Central memory CD8-positive, alpha-beta T cell (primary cell): ENCODE measurements at places on chromosomes 2 and 18.

DNA sequence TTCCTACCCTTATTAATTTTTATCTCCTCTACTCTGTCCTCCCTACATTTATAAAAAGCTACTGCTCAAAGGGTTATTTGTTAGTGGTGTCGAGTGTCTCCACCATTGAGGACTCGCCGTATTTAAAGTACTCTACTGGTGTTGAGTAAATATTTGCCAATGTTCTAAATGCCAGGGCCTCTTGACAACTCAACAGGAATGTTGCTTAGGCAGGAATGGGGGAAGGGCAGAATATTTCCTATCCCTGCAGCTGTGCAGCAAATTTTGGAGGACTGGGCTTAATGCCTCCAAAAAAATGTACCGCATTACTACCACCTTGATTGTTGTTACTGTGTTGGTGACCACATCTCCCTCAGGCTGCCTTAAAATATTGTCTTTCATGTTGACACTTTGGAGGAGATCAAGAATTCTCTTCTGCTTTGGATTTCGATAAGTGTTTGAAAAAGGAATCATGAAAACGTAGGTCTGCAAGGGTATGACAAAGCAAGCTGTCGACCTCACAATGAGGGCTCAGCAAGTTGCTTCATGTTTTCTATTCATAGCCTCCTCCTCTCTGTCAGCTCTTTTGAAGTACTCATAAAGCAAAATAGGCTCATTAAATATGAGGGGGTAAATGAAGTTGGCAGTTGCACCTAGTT is 84.3 kb downstream of the EFEMP1 start:
- DNase-seq = no peak
- H3K27me3 ChIP-seq = no peaks in the 10 kb centered on the region
- no peak overlapping the region for H3K27ac ChIP-seq
- H3K4me1 ChIP-seq = no peaks in the 10 kb centered on the region
- H3K36me3 ChIP-seq = no peaks in the 10 kb centered on the region

GRCh38 chr18:68893354-68893753 is 95.5 kb downstream of the CCDC102B start:
- no peaks in the 10 kb centered on the region for H3K36me3 ChIP-seq
- H3K27me3 ChIP-seq = no peaks in the 10 kb centered on the region
- DNase-seq = no peak
- no peaks in the 10 kb centered on the region for H3K4me1 ChIP-seq
- no peak overlapping the region for H3K4me3 ChIP-seq
- H3K27ac ChIP-seq = no peak overlapping the region

DNA sequence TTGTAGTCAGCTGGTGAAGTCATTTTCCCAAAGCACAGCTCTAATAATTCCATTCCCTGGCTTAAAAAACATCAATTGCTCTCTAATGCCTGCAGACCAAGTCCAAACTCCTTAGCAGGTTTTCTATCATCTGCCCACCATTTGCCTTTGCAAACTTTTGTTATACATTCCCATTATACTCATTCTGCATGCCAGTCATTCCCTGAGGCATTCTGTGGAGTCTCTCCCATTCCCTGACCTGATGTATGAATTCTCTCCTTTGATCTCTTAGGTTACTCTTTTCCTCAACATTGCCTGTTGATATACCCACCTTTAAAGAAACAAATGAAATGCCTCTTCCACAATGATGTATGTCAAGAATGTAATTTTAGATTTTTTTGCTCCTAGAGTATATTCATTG is 852.0 kb upstream of the FSHR start:
- no peaks in the 10 kb centered on the region for H3K4me1 ChIP-seq
- no peaks in the 10 kb centered on the region for H3K27me3 ChIP-seq
- no peak overlapping the region for H3K27ac ChIP-seq
- H3K36me3 ChIP-seq = no peaks in the 10 kb centered on the region

DNA sequence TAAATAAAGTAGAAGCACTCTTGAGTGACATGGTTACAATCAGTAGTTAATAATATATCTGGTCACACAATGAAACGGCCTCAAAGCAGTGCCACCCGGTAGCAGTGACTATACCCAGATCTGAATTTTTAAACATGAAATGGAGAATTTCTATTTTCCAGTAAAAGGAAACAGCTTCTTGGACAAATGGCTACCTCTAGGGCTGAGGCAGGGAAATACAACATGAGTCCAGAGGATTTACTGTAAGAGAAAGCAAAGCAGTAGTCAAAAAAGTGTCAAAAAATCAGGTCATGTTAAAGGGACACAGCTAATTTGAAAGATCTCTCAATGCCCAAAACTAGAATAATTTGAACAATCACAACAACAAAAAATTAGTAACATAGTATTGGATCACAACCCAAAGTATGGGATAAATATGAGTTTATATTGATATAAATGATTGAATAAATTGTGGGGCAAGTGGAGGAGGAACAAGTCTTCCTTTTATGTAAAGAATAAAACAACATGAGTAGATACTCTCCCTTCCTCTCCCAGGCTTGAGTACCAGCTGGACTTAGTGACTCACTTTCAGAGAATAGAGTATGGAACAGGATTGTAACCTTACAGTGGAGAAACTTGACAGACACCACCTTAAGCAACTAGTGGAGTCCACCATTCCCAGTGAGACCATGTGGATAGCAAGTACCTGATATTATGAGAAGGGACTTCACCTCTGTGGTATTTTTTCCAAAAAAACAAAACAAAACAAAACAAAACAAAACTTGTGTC is 180.8 kb downstream of the MBD2 start:
- H3K27me3 ChIP-seq = peaks cover 45% of the 10 kb centered on the region
- H3K4me3 ChIP-seq = no peak overlapping the region
- H3K27ac ChIP-seq = no peak overlapping the region

GRCh38 chr2:172558372-172558771 is 2.5 kb downstream of the PDK1 start:
- peaks cover 27% of the 10 kb centered on the region for H3K4me1 ChIP-seq
- H3K4me3 ChIP-seq = no peak overlapping the region
- no peak for DNase-seq
- H3K27me3 ChIP-seq = no peaks in the 10 kb centered on the region
- H3K36me3 ChIP-seq = peaks cover 9% of the 10 kb centered on the region

GRCh38 chr18:35514283-35514682 is 16.5 kb upstream of the INO80C start:
- DNase-seq = no peak
- no peaks in the 10 kb centered on the region for H3K27me3 ChIP-seq
- H3K4me3 ChIP-seq = no peak overlapping the region
- H3K27ac ChIP-seq = no peak overlapping the region

- H3K4me1 ChIP-seq = no peaks in the 10 kb centered on the region
- no peak overlapping the region for H3K4me3 ChIP-seq
- no peak for DNase-seq
- H3K27me3 ChIP-seq = peaks cover 39% of the 10 kb centered on the region
- H3K36me3 ChIP-seq = no peaks in the 10 kb centered on the region
Measured at GRCh38 chr2:134074619-134075018, 179.3 kb upstream of the MGAT5 start.

DNA sequence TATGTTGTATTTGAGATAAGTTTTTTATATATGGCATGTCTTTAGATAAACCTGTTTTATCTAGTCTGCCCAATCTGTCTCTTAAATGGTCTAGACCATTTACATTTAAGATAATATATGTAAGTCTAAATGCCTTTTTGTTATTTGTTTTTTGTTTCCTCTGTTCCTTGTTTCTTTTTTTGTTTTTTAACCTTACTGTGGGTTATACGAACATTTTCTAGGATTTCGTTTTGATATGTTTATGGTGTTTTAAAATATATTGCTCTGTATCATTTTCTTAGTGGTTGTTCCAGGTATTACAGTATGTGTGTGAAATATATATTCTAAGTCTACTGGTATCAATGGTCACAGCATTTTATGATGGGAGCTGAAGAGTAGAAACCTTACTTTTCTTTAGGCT is 13.3 kb downstream of the BCL2L11 start:
- H3K27ac ChIP-seq = no peak overlapping the region
- DNase-seq = no peak
- H3K4me3 ChIP-seq = no peak overlapping the region
- peaks cover 32% of the 10 kb centered on the region for H3K4me1 ChIP-seq
- peaks cover 8% of the 10 kb centered on the region for H3K36me3 ChIP-seq
- no peaks in the 10 kb centered on the region for H3K27me3 ChIP-seq

- no peaks in the 10 kb centered on the region for H3K36me3 ChIP-seq
- H3K4me1 ChIP-seq = no peaks in the 10 kb centered on the region
- H3K4me3 ChIP-seq = no peak overlapping the region
- no peak for DNase-seq
Measured at GRCh38 chr2:149687052-149687427, 99.5 kb upstream of the MMADHC start.

GRCh38 chr2:10057231-10058107 is 14.1 kb downstream of the KLF11 start:
- no peak for DNase-seq
- peaks cover 23% of the 10 kb centered on the region for H3K36me3 ChIP-seq
- H3K27ac ChIP-seq = no peak overlapping the region
- no peaks in the 10 kb centered on the region for H3K27me3 ChIP-seq
- H3K4me3 ChIP-seq = no peak overlapping the region
